ENCODE measurements at places on chromosomes 12 and 14.

- no peak for DNase-seq
These were observed 65.6 kb downstream of the NTF3 start for GRCh38 chr12:5497329-5498053.

DNA sequence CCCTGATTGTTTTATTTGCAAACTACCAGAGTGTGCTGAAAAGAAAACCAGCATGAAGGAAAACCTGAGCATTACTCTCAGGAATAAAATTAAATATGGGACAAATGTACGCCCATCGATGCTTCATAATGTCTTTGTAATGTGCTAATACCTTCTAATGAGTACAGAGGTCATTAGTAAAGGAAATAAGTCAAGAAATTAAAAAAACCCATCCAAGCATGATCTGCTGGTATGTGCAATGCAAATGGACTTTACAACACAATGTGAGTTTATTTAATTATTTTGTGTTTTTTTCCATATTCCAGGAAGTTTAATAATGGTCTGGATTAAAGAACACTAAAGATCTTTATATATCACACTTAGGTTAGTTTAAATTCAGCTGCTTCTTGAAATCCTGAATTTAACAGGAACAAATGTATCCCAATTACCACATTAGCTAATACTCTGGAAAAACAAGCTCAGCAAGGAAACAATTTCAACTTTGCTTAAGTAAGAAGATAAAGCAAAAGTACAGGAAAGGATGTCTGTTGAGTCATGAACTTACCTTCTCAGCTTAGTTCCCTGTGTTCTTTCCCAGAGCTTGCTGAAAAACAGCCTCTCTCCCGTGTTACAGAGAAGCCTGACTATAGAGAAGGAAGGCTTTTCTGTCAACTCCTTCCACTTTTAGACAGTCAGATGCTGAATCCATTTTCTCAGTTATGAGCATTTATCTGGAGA is 179.3 kb upstream of the TMEM260 start:
- no peak for DNase-seq

GRCh38 chr12:4446335-4446734 is 720 bp upstream of the FGF6 start:
- DNase-seq, result no peak

GRCh38 chr12:63083046-63083445 is 68.0 kb downstream of the AVPR1A start:
- no peak for DNase-seq

DNA sequence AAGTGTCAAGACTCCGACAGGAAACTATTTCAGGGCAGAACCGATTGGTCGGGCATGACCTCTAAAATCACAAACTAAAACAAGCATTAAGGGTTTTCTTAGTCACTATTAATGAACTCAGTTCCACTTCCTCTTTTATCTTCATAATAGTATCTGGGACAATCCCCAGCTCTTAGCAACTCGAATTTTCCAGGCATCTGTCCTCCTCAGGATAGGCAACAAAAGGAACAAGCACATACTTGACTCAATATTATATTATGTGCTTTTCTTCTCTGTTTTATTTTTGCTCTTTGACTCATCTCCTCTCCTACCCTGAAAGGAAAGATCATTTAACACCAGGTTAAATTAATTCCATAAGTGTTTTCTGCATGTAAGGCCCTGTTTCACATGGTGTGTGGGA is 638.3 kb upstream of the TBX3 start:
- DNase-seq, result no peak

DNA sequence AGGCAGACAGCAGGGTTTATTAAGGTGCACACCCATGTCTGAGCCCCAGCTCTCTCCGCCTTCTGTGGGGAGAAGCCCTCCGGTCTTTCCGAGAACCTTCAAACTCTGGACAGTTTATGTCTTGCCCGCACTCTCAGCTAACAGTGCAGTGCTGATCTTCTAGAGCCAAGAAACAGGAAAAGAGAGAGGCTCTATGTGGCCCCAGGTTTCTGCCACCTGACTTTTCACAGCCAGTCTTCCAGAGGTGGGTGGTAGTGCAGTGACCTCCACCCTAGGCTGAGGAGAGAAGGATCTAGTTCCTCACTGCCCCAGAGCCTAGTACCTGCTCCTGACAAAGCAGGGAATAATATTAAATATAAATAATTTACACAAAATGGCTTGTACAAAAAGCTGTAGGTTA is 4.0 kb upstream of the SLC22A17 start:
- DNase-seq, result no peak

- no peak for DNase-seq
These were observed 10.5 kb upstream of the TMED2 start for GRCh38 chr12:123573870-123574269.

GRCh38 chr12:88272456-88272855 is 130.3 kb downstream of the TMTC3 start:
- no peak for DNase-seq

DNA sequence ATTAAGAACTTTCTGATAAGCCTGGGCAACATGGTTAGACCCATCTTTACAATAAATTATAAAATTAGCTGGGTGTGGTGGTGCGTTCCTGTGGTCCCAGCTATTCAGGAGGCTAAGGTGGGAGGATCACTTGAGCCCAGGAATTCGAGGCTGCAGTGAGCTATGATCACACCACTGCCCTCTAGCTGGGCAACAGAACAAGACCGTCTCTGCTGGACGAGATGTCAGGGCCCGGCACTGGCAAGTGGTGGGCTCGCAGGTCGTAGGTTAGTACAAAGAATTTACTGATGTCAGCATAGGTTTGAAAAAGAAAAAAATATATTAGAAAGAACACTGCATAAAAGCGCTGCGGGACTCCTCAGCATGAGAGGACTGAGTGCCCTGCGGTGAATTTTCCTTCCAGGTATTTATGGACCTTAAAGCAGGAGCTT is 15.7 kb upstream of the VSIG10 start:
- no peak for DNase-seq

DNA sequence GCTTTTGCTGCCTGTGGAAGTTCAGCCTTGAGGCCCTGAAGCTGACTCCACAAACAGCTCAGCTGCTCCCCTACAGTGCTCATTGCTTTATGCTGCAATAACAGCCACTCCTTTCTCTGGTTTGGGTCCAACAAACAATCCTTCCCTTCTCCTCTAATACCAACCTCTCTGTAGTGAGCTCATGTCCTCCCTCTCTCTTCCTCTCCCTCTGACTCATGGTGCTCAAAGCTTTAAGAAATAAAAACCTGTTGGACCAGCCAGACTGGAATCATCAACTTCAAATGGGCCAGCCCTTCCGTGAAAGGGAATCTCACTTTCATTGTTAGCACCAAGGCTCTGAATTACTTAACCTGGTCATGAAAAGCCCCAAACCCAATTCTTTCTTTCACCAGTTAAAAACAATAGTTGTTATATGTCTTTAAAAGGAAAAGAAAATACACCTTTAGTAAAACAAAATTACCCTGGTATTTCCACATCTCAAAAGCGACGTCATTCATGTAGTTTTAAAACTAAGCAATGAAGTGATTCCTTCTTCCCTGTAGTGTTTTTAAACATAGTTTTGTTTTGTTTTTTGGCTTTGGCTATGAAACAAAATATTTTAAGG is 126.4 kb downstream of the DUSP6 start:
- DNase-seq, result no peak

GRCh38 chr12:19227880-19228210 is 98.3 kb downstream of the PLEKHA5 start:
- no peak for DNase-seq

- DNase-seq, result no peak
These were observed 73.6 kb downstream of the GPR65 start for GRCh38 chr14:88078525-88078924.

DNA sequence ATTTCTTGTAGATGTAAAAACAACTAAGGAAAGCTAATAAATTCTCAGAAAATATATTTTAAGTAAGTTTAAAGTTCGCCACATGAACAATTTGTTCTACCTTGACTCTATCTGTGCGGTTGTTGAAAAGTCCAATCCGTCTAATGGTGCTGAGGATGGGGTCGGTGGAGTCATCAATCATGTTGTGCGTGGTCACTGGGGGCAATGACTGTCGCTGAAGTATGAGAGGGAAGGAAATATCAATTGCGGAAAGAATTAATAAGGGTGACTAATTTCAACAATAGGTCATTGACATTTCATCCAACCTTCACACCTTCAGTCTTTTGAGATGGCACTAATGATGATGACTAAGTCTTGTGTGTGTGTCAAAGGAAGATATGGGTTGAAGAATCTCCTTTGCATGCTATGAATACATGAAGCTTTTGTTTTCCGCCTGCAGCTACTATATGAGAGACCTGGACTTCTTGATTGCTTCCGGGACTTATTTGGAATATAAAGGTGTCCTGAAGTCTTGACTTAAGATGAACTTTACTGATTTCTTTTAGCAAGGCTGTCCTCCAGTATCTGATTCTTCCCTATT is 32.1 kb downstream of the SPX start:
- DNase-seq, result no peak

- no peak for DNase-seq
These were observed 8.1 kb downstream of the COCH start for GRCh38 chr14:30882431-30882830.

DNA sequence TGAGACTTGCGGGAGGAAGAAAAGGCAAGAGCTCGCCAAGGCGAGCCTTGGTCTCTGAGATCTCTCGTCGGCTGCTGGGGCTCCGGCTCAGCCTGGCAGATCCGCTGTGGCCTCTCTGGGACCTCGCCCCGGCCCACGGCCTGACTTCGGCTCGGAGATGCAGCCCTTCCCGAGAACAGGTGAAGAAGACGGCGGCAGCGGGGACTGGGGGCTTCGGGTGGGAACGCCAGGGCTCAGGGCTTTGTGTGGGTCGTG is 6.0 kb upstream of the HOXC9 start:
- DNase-seq, result no peak

- no peak for DNase-seq
These were observed 138.5 kb downstream of the ANO2 start for GRCh38 chr12:5806371-5807089.
